ENCODE measurements at places on chromosomes 3 and 15.

DNA sequence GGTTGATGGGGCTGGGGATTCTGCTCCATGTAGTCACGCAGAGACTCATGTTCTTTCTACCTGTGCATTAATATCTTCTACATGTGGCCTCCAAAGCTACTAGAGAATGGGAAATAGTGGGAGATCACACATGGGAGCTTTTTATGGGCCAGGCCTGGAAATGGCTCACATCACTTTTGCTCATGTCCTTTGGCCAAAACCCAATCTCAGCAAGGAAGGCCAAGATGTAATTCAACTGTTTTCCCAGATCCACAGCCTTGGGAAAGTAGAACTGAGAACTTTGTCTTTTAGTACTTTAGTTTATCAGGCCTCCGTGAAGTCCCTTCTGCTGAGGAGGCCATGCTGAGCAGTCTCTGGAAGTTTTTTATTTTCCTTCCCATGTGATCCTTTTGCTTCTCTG lies 73.2 kb upstream of the SLC4A7 start:
- DNase-seq = no peak

DNA sequence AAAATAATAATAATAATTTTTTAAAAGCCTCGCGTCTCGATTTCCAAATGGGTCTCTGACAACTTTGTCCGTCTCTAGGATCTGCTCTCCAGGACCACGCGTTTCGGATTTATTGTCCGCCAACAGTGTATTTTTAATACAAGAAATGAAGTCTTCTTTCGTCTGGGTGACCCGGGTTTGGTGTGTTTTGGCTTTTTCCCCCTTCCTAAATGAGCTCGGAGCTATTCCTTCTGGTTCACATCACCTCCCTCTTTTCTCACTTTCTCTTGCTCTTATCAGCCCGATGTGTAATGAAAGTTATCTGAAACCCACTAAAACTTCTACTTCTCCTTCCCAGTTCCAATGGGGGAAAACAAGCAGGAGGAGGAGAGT lies 516.7 kb downstream of the MECOM start:
- DNase-seq = no peak

GRCh38 chr15:80789796-80790195 lies 10.6 kb downstream of the CEMIP start:
- DNase-seq = no peak

- DNase-seq = no peak
Observed at GRCh38 chr3:112304611-112305010, 10.6 kb upstream of the SLC9C1 start.

- no peak for DNase-seq
Observed at GRCh38 chr3:163916596-163917560, 1161.4 kb downstream of the SI start.

DNA sequence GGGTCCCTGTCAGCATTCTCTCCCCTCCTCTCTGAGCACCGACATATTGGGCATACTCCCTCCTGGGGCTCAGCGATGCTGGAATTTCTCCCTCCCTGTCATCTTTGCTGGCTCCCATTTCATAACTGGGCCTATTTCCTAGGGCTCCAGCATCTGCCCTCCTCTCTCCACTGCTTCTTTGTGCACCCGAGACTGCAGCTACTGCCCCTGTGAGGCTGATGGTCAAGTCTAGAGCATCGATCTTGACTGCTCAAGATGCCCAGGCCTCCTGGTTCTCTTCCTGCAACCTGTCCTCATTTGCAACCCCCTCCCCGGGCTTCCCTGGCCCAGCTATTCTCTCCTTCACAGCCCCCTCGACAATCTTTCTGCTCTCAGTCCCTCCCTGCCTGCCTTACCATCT lies 53.5 kb downstream of the WHAMM start:
- no peak for DNase-seq

DNA sequence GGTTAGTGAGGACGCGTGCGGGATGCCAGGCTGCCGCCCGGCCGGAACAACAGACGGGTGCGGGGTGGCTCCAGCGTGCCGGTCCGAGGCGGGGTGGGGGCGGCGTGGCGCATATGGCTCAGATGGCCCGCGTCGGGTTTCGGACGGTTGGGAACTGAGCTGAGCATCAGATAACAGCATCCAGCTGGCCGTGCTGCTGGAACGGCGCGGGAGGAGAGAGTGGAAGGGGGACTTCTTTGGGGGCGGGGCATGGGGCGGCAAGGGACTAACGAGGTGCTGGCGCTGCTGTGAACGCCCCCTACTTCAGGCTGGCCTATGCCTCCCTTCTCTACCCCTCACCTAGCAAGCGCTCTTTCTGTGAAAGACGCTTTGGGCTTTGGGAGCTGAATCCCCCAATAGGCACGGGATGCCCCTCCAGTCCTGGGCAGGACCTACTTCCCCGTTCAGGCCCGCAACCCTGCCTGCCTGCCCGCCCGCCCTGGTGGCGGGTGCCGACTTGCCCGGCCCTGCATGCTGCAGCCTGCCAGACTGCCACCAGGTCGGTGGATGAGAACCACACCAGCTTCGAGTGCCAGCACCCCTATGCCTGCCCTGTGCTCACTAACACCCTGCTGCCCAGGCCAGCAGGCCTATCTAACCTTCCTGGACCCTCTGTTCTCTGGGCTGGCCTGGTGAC lies 542 bp downstream of the INKA1 start:
- peak; percentile 19 for DNase-seq

GRCh38 chr3:141649871-141650270 lies 88.2 kb upstream of the RNF7 start:
- DNase-seq = no peak

Data from DMS79 (cell line).